ENCODE measurements at places on chromosomes 4 and X. TPM values are rescaled to one million over a fixed set of nuclear protein-coding genes. Genes with fewer than 3 reads are reported as not detected.

Gene XKRX
- 8.1 TPM for total RNA-seq

Gene UGT2B15
- not detected for total RNA-seq

Gene GUCY1B1
- total RNA-seq, result 18.1 TPM

GRCh38 chrX:1244164-1245076, 24.2 kb upstream of the CSF2RA start:
- H3K27ac ChIP-seq, result no peak overlapping the region
- no peak for DNase-seq
- H3K4me3 ChIP-seq, result no peak overlapping the region

GRCh38 chrX:69614886-69615285, 1.0 kb upstream of the EDA start:
- no peak for DNase-seq
- H3K27me3 ChIP-seq, result no peaks in the 10 kb centered on the region
- no peak overlapping the region for H3K4me3 ChIP-seq
- H3K4me1 ChIP-seq, result no peaks in the 10 kb centered on the region
- H3K36me3 ChIP-seq, result no peaks in the 10 kb centered on the region
- H3K27ac ChIP-seq, result no peak overlapping the region

DNA sequence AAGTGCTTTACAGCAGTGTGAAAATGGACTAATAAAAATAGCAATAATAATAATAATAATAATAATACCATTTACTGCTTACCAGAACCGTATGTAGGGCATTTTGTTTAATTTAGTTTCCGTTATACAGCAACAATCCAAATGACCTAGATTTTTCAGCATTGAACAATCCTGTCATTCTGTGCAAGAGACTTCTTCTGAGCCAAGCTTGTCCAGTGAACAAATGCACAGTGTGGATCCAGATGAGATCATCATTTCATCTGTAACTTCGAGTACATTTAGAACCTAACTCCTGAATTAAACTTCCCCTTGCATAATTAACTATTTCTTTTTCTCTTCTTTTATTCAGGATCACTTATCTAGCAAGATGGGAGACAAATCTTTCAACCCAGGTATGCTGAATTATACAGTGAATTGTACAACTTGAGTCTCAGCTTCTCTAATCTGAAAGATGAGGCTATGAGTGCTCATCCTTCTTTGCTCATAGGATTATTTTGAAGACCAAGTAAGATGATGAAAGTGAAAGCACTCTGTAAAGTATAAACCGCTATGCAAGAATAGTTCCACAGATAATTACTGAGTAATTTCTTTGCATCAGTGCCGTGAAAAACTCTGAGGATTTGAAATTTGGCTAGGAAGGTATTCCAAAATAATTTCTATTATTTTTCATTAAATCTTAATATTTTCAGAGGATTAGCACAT, 6.6 kb downstream of the CLNK start:
- H3K36me3 ChIP-seq, result no peaks in the 10 kb centered on the region
- no peak overlapping the region for H3K27ac ChIP-seq
- H3K4me3 ChIP-seq, result no peak overlapping the region
- no peak for DNase-seq
- H3K4me1 ChIP-seq, result no peaks in the 10 kb centered on the region
- no peaks in the 10 kb centered on the region for H3K27me3 ChIP-seq

- no peak overlapping the region for H3K4me3 ChIP-seq
- H3K27ac ChIP-seq, result no peak overlapping the region
- peaks cover 11% of the 10 kb centered on the region for H3K4me1 ChIP-seq
- no peak for DNase-seq
- H3K27me3 ChIP-seq, result no peaks in the 10 kb centered on the region
- peaks cover 39% of the 10 kb centered on the region for H3K36me3 ChIP-seq
Observed at GRCh38 chrX:71251466-71251973, 2.4 kb downstream of the ZMYM3 start.

DNA sequence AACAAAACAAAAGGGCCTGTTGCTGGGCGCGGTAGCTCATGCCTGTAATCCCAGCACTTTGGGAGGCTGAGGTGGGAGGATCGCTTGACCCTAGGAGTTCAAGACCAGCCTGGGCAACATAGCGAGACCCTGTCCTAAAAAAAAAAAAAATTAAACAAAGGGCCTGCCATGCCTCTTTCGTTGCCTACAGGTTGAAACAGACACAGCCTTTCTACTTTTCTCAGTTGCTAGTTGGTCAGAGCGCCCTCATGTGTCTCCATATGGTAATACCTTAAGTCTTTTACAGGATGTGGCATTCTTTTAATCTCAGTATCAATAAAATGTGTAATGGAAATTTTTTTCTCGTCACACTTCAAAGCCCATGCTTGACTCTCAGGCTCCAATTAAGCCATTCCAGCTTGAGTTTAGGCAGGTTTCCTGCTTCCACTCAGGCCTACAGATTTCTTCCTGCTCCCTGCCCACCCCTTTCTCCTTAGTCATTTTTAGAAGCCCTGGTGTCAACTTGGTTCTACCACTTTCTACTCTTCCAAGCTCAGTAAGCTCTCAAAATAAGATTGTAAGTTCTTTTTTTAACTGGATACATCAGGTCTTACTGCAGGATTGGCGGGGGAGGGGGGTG, 4.6 kb upstream of the SOWAHD start:
- H3K27me3 ChIP-seq, result no peaks in the 10 kb centered on the region
- no peak overlapping the region for H3K4me3 ChIP-seq
- no peak for DNase-seq
- no peaks in the 10 kb centered on the region for H3K4me1 ChIP-seq
- H3K36me3 ChIP-seq, result no peaks in the 10 kb centered on the region

DNA sequence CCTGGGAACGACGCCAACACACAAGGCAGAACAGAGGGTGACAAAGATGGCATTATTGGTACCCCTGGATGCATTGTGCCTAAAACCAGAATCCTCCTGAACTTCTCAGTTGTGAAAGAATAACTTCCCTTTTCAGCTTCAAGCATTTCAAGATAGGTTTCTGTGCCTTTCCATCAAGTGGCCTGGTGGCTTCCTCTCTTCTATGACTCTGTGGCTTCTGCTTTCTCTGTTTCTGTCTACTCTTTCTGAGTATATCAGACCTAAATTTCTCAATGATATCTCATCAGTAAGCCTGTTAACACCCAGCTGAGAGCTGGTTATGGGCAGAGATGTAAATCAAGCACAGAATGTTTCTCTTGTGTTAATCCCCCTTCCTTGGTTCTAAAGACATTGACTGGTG, 21.4 kb upstream of the FAM9B start:
- no peak for DNase-seq
- H3K27ac ChIP-seq, result no peak overlapping the region

GRCh38 chrX:8724300-8724699, 7.6 kb downstream of the ANOS1 start:
- DNase-seq, result no peak
- H3K36me3 ChIP-seq, result no peaks in the 10 kb centered on the region
- H3K27ac ChIP-seq, result no peak overlapping the region
- no peaks in the 10 kb centered on the region for H3K4me1 ChIP-seq
- H3K27me3 ChIP-seq, result no peaks in the 10 kb centered on the region

DNA sequence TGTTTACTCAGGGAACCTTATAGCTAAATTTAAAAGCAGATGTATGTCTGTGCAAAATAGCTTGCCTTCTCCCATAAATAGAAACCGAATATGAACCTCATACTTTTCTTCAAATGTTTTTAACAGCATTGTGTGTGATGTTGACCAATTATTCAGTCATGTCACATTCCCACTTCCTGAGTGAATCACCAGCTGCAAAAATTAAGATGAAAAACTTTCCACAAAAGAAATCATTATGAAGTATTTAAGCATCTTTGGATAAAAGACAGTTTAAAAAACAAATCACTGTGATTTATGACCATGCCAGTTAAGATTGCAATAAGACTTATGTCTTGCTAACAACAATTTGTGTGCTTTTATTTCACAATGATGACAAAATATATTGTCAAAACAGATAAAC, 220.1 kb downstream of the PDGFC start:
- H3K4me1 ChIP-seq, result no peaks in the 10 kb centered on the region
- DNase-seq, result no peak
- H3K27ac ChIP-seq, result no peak overlapping the region
- no peaks in the 10 kb centered on the region for H3K27me3 ChIP-seq
- no peaks in the 10 kb centered on the region for H3K36me3 ChIP-seq

DNA sequence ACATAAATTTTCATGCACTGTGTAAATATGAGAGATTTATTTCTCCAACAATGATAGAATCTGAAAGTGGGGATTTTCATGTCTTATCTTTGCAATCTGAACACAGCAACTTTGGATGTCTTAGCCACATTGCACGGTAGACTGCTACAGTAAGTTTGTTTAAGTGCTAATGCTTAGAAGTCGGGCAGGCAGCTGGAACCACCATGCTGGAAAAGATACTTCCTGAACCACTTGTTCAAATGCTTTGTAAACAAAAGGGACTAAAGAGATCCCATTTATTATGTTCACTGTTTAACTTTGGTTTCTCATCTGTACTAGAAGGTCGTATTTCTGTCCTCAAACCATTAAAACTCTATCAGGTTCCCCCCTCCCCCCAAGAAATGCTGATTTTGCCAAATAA, 555.9 kb upstream of the DIPK2B start:
- no peak overlapping the region for H3K27ac ChIP-seq
- DNase-seq, result no peak
- no peak overlapping the region for H3K4me3 ChIP-seq
- no peaks in the 10 kb centered on the region for H3K27me3 ChIP-seq
- H3K36me3 ChIP-seq, result no peaks in the 10 kb centered on the region

DNA sequence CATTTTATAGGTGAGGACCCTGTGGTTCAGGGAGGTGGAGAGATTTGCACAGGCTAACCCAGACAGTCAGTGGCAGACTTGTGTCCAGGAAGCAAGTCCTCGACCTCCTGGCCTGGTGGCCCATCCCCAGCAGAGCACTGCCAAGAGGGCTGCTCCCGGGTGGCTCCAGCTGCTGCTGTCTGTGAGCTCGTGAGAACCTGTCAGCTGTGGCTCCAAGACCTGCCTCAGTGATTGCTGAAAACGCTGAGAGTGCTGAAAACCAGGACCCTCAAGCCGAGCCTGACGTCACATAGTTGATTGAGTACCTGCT, 74.2 kb downstream of the RTL9 start:
- DNase-seq, result no peak
- H3K27ac ChIP-seq, result no peak overlapping the region
- no peaks in the 10 kb centered on the region for H3K4me1 ChIP-seq

GRCh38 chrX:149392921-149393320, 112.2 kb downstream of the IDS start:
- no peaks in the 10 kb centered on the region for H3K36me3 ChIP-seq
- no peaks in the 10 kb centered on the region for H3K4me1 ChIP-seq
- H3K27me3 ChIP-seq, result no peaks in the 10 kb centered on the region
- no peak overlapping the region for H3K4me3 ChIP-seq
- no peak for DNase-seq

DNA sequence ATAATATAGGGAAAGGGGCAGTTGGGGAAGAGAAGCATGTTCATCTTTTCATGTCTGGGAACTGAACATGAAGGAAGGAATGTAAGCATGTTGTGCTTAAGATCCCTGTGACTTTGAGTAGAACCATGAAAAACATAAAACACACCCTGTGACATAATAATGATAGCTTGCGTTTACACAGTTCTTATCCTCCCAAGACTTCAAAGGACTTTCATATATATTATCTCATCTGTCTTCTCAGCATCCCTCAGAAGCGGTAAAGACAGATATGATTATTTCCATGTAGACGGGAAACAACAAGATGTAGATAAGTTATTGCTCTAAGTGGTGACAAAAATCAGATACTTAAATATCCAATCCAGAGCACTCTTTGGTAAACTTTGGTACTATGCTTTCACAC, 3.3 kb upstream of the SH3RF1 start:
- no peak for DNase-seq
- H3K27me3 ChIP-seq, result no peaks in the 10 kb centered on the region
- no peak overlapping the region for H3K27ac ChIP-seq
- no peak overlapping the region for H3K4me3 ChIP-seq

DNA sequence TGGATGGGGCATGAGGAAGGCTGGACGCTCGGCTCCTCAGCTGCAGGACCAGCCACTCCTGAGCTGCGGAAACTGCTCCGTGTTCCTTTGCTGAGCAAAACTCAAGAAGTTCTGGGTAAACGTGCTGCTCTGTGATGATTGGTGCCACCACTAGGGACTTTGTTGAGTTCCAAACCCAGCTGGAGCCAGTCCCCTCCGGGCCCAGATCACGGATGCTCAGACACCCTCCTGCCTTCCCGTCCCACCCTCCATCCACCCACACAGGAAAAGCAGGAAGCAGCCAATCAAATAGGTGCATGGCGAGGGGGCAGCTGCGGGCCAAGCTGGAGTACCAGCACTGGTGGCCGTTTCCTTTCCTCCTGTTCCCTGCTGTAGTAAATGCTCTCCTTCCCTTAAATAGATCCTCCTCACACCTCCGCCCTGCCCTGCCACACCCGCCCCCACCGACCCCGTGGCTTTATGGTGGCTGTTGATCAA, 68.0 kb downstream of the ADRA2C start:
- peak; percentile 34 for DNase-seq
- H3K4me3 ChIP-seq, result no peak overlapping the region
- H3K27ac ChIP-seq, result no peak overlapping the region
- no peaks in the 10 kb centered on the region for H3K4me1 ChIP-seq
- peaks cover 25% of the 10 kb centered on the region for H3K27me3 ChIP-seq

DNA sequence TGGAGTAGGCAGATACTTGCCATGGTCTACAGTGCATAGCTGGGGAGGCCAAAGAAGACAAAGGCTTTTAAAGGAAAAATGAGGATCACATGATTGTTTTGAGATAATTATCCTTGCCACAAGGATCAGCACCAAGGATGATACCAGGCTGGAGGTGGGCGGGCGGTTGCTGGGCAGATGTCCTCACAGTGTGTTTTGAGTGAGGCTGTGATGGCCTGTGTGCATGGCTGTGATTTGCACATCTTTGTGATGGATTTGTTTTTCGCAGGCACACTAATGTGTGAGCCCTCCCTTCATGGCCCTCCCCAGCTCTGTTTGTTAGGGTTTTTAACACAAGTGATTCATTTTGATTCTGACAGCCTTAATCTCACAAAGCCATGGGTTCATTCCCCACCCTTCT, 46.8 kb downstream of the RGS12 start:
- no peak overlapping the region for H3K4me3 ChIP-seq
- peaks cover 15% of the 10 kb centered on the region for H3K4me1 ChIP-seq
- no peaks in the 10 kb centered on the region for H3K36me3 ChIP-seq
- no peak for DNase-seq
- H3K27ac ChIP-seq, result no peak overlapping the region

GRCh38 chrX:74931214-74931613, 6.0 kb upstream of the NEXMIF start:
- H3K27me3 ChIP-seq, result no peaks in the 10 kb centered on the region
- no peaks in the 10 kb centered on the region for H3K36me3 ChIP-seq
- no peak overlapping the region for H3K27ac ChIP-seq
- H3K4me1 ChIP-seq, result no peaks in the 10 kb centered on the region
- H3K4me3 ChIP-seq, result no peak overlapping the region
- DNase-seq, result no peak

GRCh38 chrX:4243759-4244158, 530.3 kb upstream of the PRKX start:
- H3K27ac ChIP-seq, result no peak overlapping the region
- H3K4me3 ChIP-seq, result no peak overlapping the region
- no peaks in the 10 kb centered on the region for H3K36me3 ChIP-seq
- H3K4me1 ChIP-seq, result no peaks in the 10 kb centered on the region
- no peaks in the 10 kb centered on the region for H3K27me3 ChIP-seq

- peaks cover 28% of the 10 kb centered on the region for H3K36me3 ChIP-seq
- DNase-seq, result no peak
- no peak overlapping the region for H3K4me3 ChIP-seq
- H3K27ac ChIP-seq, result no peak overlapping the region
- H3K4me1 ChIP-seq, result no peaks in the 10 kb centered on the region
Observed at GRCh38 chr4:105930698-105931097, 35.4 kb downstream of the NPNT start.

GRCh38 chrX:87299563-87300160, 217.9 kb upstream of the KLHL4 start:
- DNase-seq, result no peak
- H3K27me3 ChIP-seq, result no peaks in the 10 kb centered on the region
- no peaks in the 10 kb centered on the region for H3K4me1 ChIP-seq
- H3K27ac ChIP-seq, result no peak overlapping the region
